SJSA1 (cell line): ENCODE measurements at places on chromosomes 4 and X. TPM values are rescaled to one million over a fixed set of nuclear protein-coding genes. Genes with fewer than 3 reads are reported as not detected.

GRCh38 chr4:104272966-104273365, 221.7 kb downstream of the CXXC4 start:
- no peaks in the 10 kb centered on the region for H3K36me3 ChIP-seq
- no peak overlapping the region for H3K4me3 ChIP-seq
- H3K4me1 ChIP-seq: no peaks in the 10 kb centered on the region

DNA sequence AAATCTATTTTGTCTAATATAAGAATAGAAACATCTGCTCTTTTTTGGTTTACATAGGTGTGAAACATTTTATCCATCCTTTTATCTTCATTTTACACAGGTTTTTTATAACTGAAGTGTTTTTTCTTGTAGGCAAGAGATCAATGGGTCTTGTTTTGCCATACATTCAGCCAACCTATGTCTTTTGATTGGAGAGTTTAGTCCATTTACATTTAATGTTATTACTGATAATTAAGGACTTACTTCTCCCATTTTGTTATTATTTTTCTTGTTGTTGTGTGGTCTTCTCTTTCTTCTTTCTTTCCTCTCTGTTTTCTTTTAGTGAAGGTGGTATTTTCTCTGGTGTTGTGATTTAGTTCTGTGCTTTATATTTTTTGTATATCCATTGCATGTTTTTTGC, 785.3 kb downstream of the ARAP2 start:
- no peaks in the 10 kb centered on the region for H3K36me3 ChIP-seq
- no peak for DNase-seq
- H3K27me3 ChIP-seq: no peaks in the 10 kb centered on the region
- H3K27ac ChIP-seq: no peak overlapping the region
- H3K4me3 ChIP-seq: no peak overlapping the region
- H3K4me1 ChIP-seq: no peaks in the 10 kb centered on the region

DNA sequence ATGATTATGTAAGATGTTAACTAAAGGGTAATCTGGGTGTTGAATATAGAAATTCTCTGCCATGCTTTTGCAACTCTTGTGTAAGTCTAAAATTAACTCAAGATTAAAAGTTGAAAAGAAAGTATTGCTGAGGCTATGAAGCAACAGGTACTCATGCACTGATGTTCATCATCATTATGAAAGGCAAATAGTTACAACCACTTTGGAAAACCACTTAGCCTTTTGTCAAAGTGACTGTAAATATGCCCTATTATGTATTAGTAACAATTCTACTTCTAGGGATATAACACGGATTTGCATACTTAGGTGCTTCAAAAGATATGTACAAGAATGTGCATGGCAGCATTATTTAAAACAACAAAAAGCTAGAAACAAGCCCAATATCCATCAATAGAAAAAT, 227.8 kb upstream of the CXXC4 start:
- H3K4me3 ChIP-seq: no peak overlapping the region
- DNase-seq: no peak
- no peaks in the 10 kb centered on the region for H3K27me3 ChIP-seq
- no peaks in the 10 kb centered on the region for H3K4me1 ChIP-seq

DNA sequence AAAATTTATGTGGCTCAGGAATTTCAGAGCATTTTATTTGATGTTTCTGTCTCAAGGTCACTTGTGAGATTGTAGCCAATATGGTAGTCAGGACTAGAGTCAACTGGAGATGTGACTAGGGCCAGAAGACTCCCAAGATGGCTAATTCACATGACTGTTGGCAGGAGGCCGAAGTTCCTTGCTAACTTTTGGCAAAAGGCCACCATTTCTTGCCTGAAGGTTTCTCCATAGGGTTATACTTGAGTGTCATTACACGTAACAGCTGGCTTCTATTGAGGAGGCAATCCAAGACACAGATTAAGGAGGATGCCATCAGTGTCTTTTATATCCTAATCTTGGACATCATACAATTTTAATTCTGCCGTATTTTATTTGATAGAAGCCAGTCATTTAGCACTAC, 162.3 kb upstream of the MAOA start:
- no peak overlapping the region for H3K27ac ChIP-seq
- H3K4me3 ChIP-seq: no peak overlapping the region
- no peaks in the 10 kb centered on the region for H3K27me3 ChIP-seq

- H3K4me3 ChIP-seq: no peak overlapping the region
- no peaks in the 10 kb centered on the region for H3K27me3 ChIP-seq
- H3K4me1 ChIP-seq: no peaks in the 10 kb centered on the region
- H3K36me3 ChIP-seq: no peaks in the 10 kb centered on the region
- no peak overlapping the region for H3K27ac ChIP-seq
Observed at GRCh38 chrX:42837747-42838146, 59.8 kb upstream of the PPP1R2C start.

- no peak for DNase-seq
- H3K4me1 ChIP-seq: no peaks in the 10 kb centered on the region
- no peaks in the 10 kb centered on the region for H3K27me3 ChIP-seq
Observed at GRCh38 chr4:38060829-38061431, 100.7 kb downstream of the PTTG2 start.

GRCh38 chr4:169115897-169116254, 105.8 kb upstream of the CBR4 start:
- DNase-seq: peak; percentile 74
- H3K4me1 ChIP-seq: peaks cover 49% of the 10 kb centered on the region
- H3K27ac ChIP-seq: peak overlapping the region; percentile 67
- no peak overlapping the region for H3K4me3 ChIP-seq

GRCh38 chr4:120055162-120055561, 11.5 kb downstream of the MAD2L1 start:
- no peak overlapping the region for H3K4me3 ChIP-seq
- H3K4me1 ChIP-seq: no peaks in the 10 kb centered on the region
- no peak for DNase-seq

- H3K27ac ChIP-seq: no peak overlapping the region
- DNase-seq: no peak
- no peaks in the 10 kb centered on the region for H3K27me3 ChIP-seq
- H3K36me3 ChIP-seq: no peaks in the 10 kb centered on the region
- H3K4me3 ChIP-seq: no peak overlapping the region
- H3K4me1 ChIP-seq: no peaks in the 10 kb centered on the region
Observed at GRCh38 chr4:3026540-3026939, 47.8 kb downstream of the HTT-AS start.

- H3K27ac ChIP-seq: no peak overlapping the region
- no peaks in the 10 kb centered on the region for H3K4me1 ChIP-seq
- H3K36me3 ChIP-seq: no peaks in the 10 kb centered on the region
- DNase-seq: no peak
- no peak overlapping the region for H3K4me3 ChIP-seq
- no peaks in the 10 kb centered on the region for H3K27me3 ChIP-seq
Observed at GRCh38 chr4:27278615-27279375, 418.2 kb downstream of the STIM2 start.

- DNase-seq: no peak
- H3K27me3 ChIP-seq: peaks cover 7% of the 10 kb centered on the region; the same call in 1 of the 2 replicates
- H3K27ac ChIP-seq: no peak overlapping the region
- H3K4me1 ChIP-seq: no peaks in the 10 kb centered on the region
- H3K4me3 ChIP-seq: no peak overlapping the region
Observed at GRCh38 chr4:112942997-112943396, 106.5 kb upstream of the ANK2 start.

DNA sequence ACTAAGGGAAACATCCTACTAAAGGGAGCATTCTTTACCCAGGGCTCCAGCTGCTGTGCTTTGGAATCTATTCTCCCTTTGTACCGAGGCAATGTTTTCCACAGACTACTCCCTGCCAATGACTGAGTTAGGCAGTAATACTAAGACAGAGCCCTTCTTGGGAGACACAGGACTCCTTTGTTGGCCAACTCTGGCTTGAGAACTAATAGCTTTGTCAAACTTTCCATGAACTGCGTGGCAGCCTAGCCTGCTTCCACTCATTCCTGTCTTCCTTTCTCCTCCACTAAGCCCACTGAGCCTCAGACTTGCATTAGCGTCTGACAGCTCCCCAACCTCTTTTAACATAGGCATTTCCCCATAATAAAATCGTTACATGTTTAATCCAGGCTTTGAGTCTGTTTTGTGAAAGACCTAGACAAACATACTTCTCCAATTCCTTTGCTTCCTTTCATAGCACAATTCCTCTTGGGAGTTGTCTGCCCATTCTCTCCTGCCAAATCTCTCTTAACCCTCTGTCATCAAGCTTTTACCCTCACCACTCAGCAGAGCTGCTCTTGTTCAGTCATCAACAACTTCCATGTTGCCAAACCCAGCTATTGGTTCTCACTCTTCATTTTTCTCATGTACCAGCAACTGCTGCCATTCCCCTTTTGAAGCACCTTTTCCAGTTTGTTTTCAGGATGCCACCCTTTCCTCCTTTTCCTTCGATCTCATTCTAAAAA, 300.3 kb upstream of the IGFBP7 start:
- H3K27me3 ChIP-seq: peaks cover 11% of the 10 kb centered on the region; the same call in 1 of the 2 replicates
- no peak overlapping the region for H3K4me3 ChIP-seq
- no peaks in the 10 kb centered on the region for H3K4me1 ChIP-seq
- no peak for DNase-seq

- no peaks in the 10 kb centered on the region for H3K27me3 ChIP-seq
- DNase-seq: no peak
- H3K4me3 ChIP-seq: no peak overlapping the region
- H3K36me3 ChIP-seq: no peaks in the 10 kb centered on the region
Observed at GRCh38 chr4:154908168-154908567, 127.1 kb downstream of the RBM46 start.

DNA sequence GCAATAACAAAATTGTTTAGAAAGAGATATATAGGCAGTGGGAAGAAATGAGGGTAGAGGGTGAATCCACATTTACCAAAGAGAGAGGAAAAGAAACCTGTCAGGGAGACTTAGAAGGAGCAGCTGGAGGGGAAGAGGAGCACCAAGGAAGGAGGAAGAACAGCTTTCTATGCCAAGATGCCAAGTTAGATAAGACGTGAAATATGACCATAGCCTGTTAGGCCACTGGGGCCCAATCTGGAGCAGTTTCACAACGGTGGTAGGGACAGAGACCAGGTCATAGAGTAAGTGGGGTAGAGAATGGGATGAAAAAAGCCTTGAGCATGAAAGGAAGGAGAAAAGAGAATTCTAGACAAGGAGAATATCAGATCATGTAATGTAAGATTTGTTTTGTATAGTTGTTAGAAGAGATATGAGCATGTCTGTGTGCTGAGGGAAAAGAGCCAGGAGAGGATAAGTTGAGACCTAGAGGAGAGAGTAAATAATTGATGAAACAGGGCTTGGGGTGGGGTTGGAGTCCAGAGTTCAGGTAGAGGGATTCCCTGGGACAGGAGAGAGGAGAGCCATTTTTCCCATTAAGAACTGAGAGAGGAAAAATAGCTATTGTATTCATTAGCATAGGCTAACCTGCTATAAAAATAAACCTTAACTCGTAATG, 4.4 kb upstream of the SOWAHB start:
- H3K27ac ChIP-seq: no peak overlapping the region
- no peak overlapping the region for H3K4me3 ChIP-seq
- no peak for DNase-seq
- H3K4me1 ChIP-seq: peaks cover 28% of the 10 kb centered on the region
- peaks cover 6% of the 10 kb centered on the region for H3K27me3 ChIP-seq

DNA sequence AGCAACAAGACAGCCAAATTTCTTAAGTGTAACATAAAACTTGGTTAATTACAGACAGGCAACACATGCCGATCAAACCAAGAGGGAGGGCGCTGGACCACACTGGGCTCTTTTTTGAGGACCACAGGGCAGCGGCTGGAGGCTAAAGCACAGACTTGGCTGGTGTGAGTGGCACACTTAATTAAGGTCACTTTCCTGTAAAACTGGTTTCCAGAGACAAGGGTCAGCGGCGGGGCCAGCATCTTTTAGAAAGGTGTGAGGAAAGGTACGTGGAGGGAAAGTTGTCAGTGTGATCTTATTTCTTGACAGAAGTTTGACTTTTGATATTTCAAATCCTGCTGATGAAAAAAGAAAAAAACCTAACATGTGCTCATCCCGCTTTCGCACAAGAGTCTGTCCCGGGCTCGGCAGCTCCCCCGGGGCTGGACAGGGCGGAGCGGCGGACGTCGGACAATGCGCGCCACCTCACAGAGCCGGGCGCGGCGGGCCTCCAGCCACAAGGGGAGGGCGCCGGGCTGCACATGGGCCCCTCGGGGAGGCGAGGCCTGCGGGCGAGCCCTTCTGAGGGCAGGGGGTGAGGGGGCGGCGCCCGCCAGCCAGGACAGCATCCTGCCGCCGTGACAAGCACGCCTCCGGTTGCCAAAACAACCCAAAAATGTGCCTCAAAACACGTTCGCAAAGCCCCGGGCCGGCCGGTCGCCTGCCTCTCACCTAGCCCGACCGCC, 660 bp upstream of the HSPA4L start:
- peak overlapping the region; percentile 13 for H3K27ac ChIP-seq
- H3K36me3 ChIP-seq: no peaks in the 10 kb centered on the region
- H3K27me3 ChIP-seq: no peaks in the 10 kb centered on the region; the same call in none of the 2 replicates
- H3K4me3 ChIP-seq: peak overlapping the region; percentile 52

DNA sequence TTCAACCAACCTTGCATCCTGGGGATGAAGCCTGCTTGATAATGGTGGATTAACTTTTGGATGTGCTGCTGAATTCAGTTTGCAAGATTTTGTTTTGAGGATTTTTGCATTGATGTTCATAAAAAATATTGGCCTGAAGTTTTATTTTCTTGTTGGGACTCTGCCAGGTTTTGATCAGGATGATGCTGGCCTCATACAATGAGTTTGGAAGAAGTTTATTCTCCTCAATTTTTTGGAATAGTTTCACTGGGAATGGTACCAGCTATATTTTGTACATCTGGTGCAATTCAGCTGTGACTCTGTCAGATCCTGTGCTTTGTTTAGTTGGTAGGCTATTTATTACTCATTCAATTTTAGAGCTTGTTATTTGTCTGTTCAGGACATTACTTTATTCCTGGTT, 340.3 kb upstream of the TRAM1L1 start:
- no peak overlapping the region for H3K27ac ChIP-seq
- H3K4me1 ChIP-seq: peaks cover 5% of the 10 kb centered on the region; the same call in 1 of the 2 replicates
- DNase-seq: no peak
- H3K27me3 ChIP-seq: no peaks in the 10 kb centered on the region

DNA sequence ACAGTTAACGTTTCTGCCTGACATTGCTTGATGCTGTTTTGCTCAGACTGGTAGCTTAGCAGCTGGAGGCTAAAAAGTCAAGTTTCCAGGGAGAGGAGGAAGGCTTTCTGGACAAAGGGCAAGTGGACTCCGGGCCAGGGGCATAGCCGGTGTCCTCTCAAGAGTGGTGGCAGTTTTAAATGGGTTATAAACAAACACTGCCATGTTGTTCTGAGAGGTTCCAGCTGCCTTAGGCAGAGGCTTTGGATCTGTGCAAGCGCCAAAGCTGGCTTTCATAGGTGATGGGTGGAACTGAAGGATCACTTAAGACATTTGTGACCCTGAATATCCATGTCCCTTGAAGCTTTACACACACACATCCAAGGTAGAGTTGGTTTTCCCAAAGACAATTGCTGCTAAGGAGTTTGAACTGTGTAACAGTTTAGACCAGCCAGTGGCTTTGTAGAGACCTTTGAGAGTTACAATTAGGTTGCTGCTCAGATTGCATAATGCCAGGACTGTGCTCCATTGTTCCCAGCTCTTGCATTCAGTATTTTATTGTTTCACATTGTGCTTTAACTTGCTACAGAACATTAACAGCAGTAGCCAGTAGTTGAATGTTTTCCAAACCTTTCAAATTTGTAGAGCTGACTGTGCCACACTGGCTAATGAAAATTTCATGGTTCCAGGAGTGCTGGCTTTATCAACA, 54.1 kb upstream of the AP1S2 start:
- no peaks in the 10 kb centered on the region for H3K27me3 ChIP-seq
- no peak for DNase-seq
- no peaks in the 10 kb centered on the region for H3K36me3 ChIP-seq
- H3K4me1 ChIP-seq: no peaks in the 10 kb centered on the region
- H3K4me3 ChIP-seq: no peak overlapping the region

The MID2 gene
- total RNA-seq: 5.6 and 11.6 TPM in 2 replicates

The SFRP2 gene
- total RNA-seq: not detected in 2 replicates

The TRIM60 gene
- total RNA-seq: not detected in 2 replicates

The PWWP3B gene
- total RNA-seq: not detected in 2 replicates

The SAT1 gene
- 60.2 and 114 TPM in 2 replicates for total RNA-seq

The LRRC66 gene
- 0.05 TPM in 1 of 2 replicates, not detected in the other for total RNA-seq

The DTHD1 gene
- total RNA-seq: not detected in 2 replicates

The C4orf54 gene
- total RNA-seq: 0.25 and 0.63 TPM in 2 replicates

The DOK7 gene
- total RNA-seq: 0.05 TPM in 1 of 2 replicates, not detected in the other

The SSX3 gene
- total RNA-seq: not detected in 2 replicates

The ZCCHC18 gene
- total RNA-seq: 1.2 and 1.6 TPM in 2 replicates
